ENCODE measurements at places on chromosomes 4 and X.

DNA sequence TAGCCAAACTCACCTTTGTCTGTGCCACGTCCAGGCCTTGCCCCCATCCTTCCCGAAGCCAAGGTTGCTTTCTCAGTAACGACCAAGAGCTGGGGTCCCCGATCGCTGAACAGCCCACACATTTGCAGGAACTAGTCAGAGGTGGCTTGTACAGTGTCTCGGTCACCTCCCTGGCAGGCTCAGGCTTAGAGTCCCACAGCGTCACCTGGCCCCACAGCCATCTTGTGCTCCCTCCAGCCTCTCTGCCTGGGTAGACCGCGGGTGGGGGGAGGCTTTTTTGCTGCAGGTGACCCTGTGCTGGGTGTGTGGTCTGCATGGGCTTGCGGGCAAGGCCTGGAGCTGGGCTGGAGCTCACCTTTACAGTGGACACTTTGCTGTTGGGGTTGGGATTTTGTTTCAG lies 60.2 kb downstream of the PSAPL1 start:
- no peak for DNase-seq

DNA sequence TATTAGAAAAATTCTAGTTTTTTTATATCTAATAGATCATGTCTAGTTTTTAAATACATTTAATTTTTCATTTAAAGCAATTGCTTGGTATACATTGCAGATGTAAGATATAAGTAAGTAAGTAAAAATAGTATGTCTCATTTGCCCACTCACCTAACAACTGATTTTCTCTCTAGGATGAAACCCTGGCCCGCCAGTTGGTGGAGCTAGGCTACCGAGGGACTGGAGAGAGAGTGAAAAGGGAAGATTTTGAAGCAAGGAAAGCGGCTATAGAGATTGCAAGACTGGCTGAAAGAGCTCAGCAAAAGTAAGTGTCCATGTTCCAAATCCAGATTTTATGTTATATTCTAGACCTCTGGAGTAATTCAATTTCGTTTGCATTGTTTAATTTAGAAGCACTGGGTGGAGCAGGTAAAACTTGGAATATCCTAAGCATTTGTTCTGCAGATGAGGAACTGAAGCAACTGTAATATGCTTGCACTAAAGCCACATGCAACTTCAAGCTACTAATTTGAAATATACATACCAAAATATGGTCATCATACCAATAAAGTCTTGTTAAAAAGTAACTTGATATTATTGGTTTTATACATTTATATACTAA lies 27.1 kb downstream of the CFAP299 start:
- DNase-seq, result peak; percentile 55

DNA sequence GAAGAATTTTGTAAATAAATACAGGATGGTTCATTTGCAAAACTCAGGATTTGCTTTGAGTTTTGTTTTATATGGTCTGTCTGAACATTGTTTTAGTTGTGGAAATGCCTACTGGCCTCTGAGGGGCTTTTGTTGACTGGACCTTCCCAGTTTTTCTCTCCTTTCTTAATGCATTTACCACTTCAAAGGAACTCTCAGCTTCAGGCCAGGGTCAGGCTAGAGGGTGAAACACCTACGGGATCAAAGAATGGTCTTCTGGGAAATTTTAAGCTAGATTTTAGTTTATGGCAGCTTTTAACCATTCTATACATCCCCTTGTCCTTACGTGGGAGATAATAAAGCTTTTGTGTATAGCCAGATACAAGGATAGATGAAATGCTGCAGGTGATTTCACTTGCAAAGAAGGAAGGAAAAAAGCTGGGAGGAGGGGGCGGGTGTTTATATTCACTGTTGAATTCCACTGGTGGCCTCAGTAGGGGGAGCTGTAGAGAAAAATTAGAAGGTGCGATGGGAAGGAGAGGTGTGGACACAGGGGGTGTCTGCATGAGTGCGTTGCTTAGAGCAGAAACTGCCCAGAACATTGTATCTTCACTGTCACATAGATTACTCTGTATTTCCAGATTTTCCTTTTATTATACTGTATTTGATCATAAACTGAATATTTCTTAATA lies 151.8 kb downstream of the TSPAN5 start:
- no peak for DNase-seq

DNA sequence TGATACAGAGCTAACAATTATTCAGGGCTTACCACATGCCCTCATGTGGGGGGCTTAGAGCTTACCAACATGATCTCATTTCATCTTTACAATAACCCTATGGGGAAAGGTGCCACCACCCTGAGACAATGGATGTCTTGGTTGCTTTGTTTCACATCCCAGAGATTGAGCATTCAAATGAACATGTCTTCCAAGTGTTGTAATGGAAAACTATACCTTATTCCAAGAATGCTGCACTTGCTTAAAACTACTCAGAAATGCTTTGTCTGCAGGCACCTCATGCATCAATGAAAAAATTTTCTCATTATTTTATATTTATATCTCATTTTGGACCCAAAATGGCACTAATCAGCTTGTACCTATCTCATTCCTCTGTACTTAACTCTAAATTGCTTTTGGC lies 34.6 kb downstream of the BCLAF3 start:
- no peak for DNase-seq

GRCh38 chr4:53419208-53419607 lies 41.8 kb downstream of the FIP1L1 start:
- DNase-seq, result no peak

- DNase-seq, result no peak
Observed at GRCh38 chr4:125956276-125956675, 641.5 kb downstream of the FAT4 start.

- no peak for DNase-seq
Observed at GRCh38 chr4:29983890-29984289, 736.3 kb upstream of the PCDH7 start.

DNA sequence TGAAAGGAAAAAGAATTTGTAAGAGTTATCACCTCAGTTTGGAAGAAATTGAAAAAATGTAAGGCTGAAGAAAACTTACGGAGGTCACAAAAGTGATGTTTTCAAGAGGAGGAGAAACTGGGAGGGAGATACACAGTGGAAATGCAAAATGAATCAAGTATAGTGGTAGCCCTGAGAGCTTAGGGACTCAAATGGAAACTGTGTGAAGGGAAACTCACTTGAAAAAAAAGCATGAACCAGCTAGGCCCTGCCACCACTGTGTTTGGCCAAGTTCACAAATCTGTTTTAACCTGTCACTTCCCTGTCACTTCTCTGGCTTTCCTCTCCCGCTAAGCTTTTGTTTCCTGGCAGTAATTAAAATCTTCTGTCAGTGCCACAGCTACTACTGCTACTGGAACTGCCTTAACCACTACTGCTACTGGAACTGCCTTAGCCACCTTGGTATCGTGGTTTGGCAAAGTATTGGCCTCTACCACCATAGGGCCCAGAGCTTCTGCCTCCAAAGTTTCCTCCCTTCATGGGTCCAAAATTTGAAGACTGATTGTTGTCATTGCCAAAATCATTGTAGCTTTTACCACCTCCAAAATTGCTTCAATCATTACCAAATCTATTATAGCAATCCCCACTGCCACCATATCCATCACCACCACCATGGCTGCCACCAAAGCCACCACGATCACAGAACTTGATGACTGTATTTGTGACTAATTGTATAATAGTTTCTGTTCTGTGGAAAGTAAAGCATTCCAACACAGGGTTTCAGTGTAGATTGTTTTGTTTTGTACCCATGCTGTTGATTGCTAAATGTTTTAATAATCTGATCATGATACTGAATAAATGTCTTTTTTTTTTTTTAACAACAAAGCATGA lies 41.5 kb downstream of the SMARCA5 start:
- no peak for DNase-seq

DNA sequence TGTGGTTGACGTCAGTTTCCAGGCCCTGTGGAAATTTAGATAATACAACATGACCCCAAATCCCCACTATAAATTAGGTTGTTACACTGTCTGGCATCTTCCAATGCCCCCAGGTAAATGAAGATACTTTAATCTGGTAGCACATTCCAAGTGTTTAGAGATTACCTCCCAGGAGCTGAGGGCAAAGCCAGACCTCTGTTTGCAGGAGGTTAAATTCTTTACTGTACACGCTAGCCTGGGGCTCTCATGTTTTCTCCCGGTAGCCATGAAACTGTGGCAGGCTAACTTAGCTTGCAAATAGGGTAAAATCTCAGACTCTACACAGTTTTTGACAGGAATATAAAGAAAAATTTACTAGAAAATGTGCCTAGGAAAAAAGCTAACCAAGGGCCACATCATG lies 450.0 kb downstream of the PDGFC start:
- DNase-seq, result no peak

DNA sequence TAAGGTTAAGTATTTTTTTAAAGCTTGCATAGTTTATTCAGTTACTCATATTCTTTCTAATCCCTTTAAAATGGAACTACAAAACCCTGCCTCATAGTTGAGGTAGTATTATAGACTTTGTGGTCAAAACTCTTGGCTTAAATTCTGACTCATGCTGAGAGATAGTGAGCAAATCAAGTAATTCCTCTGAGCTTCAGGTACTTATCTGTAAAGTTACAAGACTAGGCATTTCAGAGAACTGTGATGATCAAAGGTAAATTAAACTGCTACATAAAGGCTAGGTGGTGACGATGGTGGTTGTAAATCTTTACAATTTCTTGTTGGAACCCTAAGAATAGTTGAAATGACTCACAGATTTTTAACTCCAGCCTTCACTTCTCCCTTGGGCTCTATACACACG lies 3.2 kb upstream of the CLOCK start:
- DNase-seq, result no peak

GRCh38 chr4:38075370-38076152 lies 115.4 kb downstream of the PTTG2 start:
- no peak for DNase-seq

DNA sequence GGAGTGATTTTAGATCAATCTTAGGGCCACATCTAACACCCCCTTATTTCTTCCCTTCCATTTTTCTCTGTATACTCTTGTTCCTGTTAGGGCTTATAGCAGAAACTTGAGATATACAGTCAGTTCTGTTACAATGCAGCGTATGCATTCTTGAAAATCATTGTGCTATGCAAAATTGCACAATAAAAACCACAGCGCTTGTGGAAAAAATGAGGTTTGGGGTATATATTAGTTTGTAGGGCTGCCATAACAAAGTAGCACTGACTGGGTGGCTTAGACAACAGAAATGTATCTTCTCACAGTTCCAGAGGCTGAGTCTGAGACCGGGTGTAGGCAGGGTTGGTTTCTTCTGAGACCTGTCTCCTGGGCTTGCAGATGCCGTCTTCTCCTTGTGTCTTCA lies 59.0 kb downstream of the WWC2 start:
- no peak for DNase-seq

DNA sequence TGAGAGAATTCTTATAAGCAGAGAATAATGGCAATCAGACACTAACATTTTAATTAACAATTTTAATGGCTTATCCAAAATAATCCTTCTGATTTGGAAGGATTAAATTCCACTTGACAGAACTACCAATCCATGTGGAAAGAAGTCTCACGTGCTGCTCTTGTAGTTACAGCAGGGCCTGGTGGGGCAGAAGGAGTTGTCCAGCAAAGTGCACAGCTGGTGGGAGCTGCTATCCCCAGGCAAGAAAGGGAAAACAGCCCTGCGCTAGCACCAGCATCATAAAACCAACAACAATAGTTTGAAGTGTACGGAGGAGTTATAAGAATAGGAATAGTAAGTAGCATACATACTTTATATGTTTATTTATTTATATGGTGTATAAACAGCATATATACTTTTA lies 127.4 kb upstream of the TRIM2 start:
- no peak for DNase-seq

DNA sequence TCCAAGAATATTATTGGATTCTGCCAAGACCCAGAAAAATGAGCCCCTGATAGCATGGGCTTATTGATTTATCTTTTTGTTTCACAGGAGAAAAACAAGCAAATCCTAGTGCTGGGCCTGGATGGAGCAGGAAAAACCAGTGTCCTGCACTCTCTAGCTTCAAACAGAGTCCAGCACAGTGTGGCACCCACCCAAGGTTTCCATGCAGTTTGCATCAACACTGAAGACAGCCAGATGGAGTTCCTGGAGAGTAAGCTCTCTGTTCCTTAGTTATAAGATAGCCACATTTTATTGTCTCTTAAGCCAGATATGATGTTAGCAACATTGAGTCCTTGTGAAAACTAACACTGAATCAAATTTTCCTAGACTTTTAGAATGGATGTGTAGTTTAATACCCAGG lies 5.5 kb downstream of the ARL9 start:
- no peak for DNase-seq

- DNase-seq, result no peak
Observed at GRCh38 chrX:42818151-42818921, 40.4 kb upstream of the PPP1R2C start.

DNA sequence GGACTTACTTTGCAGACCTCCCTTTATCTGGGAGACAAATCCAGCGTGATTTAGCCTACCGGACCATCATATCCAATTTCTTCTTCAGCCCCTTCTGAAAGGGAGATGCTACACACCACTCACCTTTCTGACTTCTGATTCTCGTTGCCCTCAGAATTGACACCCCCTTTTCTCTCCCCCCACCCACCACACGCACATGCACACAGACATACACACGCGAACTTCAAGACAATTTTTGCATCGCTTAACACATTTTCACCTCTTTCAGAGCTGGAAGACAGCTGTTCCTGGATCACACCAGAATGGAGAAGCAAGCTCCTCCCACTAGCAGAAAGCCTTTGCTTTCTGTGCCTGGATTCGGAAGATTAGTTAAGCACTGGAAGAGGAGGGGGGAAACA lies 1.0 kb upstream of the SNCA start:
- DNase-seq, result peak; percentile 5

GRCh38 chrX:122739770-122740169 lies 444.3 kb upstream of the GRIA3 start:
- no peak for DNase-seq

DNA sequence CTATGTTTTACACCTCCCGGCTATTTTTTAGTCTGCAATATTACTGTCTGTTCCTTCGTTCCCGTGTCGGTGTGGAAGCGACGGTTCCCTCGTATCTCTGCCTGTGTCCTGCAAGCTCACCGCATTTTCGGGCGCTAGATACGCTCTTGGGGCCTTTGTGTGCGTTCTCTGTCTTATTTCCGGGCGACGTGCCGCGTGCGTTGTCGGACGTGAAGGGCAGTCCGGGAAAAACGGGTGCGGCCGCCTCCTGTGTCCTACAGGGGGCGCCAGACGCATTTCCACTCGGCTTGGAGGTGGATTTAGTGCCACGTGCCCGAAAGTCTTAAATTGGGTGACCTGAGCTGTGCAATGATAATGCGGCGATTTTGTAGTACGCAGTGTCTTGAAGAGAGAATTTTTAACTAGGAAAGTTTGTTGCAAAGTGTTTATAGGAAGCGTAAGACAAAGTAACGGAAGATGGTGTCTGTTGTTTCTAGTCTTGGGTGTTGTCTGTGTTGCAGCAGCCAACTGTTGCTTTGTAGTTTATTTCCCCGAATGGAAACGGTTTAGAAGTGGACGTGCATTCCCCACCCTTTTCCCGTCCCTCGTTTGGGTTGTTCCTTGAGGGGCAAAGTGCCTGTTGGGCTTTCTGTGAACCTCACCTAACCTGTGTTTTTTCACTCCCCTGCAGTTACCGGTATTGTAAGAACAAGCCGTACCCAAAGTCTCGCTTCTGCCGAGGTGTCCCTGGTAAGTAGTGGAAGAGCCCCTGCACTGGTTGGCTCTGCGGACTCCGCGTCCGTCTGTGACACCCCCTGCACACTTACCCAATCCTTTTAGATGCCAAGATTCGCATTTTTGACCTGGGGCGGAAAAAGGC lies 720 bp downstream of the RPL10 start:
- peak; percentile 77 for DNase-seq

Measured in nephron progenitor cell (in vitro differentiated cells).